ENCODE measurements at places on chromosomes 13 and 19.

- DNase-seq, result no peak
Measured at GRCh38 chr13:90272356-90272755, 1075.1 kb upstream of the MIR17HG start.

GRCh38 chr19:30028118-30028991 lies 86.3 kb downstream of the URI1 start:
- DNase-seq, result no peak

DNA sequence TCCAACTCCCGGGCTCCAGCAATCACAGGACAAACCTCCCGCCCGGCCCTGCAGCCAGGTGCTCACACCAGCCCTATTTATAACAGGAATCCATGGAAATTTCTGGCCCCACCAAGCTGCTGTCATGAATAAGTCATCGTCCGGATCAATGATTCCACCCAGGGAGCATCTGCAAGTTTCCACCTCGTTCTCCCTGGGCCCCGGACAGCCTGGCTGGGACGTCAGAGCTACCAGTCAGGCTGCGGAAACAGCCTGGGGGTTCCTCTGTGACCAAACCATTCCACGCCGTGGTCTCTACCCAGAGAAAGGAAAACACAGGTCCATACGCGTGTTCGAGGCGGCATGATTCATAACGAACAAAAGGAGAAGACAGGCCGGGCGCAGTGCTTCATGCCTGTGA lies 20.7 kb upstream of the PTBP1 start:
- DNase-seq, result no peak

DNA sequence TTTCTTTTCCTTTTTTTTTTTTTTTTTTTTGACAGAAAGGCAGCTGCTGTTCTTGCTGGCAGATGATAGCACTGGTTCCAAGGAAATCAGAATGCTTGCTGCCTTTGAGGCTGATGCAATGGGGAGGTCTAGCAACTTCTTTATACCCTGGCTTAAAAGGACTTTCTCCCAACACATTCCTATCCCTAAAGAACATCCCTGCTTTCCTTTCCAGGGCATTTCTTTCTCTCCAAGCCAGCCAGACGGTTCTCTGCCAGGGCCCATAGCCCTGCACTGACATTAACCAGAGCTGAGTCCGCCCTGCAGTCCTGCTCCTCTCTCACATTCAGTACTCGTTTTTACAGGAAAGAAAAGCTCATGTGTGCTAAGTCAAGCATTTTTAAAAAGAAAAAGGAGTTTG lies 133.9 kb upstream of the WASF3 start:
- DNase-seq, result no peak

GRCh38 chr13:23707674-23708073 lies 137.5 kb downstream of the TNFRSF19 start:
- no peak for DNase-seq

- DNase-seq, result no peak
Measured at GRCh38 chr13:32938907-32939306, 77.3 kb upstream of the KL start.
